Glutamatergic neuron (in vitro differentiated cells): ENCODE measurements at places on chromosomes 1 and 21.

GRCh38 chr1:8362701-8363101 is 44.8 kb downstream of the SLC45A1 start:
- no peak for DNase-seq

GRCh38 chr1:226953175-226953800 is 13.2 kb downstream of the COQ8A start:
- no peak for DNase-seq

DNA sequence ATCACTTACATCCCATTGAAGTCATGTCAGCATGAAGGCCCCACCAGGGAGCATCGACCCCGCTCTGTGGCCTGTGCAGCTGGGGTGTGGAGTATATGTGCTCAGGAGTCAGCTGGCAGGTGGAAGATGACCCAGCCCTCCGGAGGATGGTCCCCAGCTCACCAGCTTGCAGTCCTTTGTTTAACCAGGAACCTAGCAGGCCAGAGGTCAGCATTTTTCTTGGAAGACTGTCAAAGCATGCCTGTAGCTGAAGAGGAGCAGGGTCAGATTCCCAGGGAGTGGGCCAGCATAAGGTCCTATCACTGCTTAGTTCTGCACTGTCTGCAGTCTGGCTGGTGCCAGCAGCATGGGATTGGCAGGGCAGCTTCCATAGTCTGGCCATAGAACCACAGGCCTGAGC is 12.7 kb downstream of the NFASC start:
- no peak for DNase-seq

DNA sequence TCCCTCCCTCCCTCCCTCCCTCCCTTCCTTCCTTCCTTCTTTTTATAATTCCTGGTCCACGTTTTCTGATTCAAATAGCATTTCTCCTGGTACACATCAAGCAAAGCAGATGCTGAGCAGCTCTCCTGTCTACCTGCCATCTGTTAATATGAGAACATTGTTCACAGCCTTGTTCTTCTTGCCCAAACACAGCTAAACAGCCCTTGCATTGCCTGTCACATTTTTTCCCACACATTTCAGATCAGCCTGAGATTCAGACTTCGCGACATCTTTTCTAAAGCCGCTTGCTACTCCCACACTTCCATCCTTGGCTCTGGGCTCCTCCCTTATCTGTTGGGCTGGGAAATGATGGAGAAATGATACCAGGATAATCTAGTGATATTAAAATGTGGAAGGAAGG is 200.5 kb downstream of the PCP4 start:
- no peak for DNase-seq

DNA sequence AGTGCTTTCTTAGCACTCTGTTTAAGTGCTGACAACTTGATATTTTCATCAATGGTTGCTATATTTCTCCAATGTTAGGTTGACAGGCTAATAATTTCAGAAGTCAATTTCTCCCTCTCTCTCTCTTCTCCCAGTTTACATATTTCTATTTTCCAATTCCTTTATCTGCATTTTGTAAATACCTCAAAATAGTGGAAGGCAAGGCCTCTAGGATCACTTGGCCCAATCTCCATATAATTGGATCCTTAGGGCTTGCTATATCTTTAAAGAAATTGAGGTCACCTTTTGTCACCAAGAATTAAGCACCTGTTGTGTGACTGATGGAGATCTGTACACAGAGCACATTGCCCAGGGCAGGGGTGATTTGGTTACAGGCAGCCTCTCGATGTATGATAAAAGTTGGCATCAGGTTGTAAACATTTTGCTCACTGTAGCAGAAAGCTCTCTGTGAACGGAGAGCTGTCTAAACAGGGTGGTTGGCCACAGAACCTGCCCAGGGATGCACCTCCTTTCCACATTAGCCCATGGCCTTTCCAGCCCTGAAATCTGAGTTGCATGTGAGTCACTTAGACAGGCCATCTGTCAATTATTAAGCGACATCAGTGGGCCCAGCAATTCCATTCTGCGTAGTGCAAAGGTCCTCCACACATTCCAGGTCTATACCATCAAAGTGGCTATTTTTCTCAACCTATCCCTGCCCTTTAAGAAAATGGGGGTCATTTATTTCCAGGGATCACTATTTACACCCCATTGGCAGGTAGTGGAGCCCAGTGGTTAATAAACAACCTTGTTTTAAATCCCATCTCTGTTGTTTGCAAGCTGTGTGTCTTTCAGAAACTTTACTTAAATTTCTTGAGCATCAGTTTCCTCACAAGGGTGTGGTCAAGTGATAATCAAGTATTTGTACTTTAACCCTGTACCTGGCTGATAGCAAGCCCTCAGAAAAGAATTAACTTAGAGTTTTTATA is 29.1 kb upstream of the IRF2BP2 start:
- no peak for DNase-seq

DNA sequence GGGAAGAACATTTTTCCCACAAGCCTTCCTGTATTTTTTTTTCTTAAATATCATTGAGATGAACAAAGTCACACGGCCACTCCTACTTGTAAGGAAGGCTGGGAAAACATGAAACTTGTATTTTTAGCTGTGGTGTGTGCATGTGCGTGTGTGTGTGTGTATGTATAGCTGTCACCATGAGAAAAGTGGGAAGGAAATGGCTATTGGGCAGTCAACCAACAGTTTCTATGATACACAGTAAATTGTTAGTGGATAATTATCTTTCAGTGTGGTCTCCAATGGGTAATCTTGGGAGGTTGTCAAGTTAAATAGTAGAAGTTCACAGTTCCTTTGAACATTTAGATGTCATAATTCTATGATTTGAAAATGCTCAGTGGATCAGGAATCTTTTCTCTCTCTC is 132.7 kb upstream of the USP24 start:
- no peak for DNase-seq

DNA sequence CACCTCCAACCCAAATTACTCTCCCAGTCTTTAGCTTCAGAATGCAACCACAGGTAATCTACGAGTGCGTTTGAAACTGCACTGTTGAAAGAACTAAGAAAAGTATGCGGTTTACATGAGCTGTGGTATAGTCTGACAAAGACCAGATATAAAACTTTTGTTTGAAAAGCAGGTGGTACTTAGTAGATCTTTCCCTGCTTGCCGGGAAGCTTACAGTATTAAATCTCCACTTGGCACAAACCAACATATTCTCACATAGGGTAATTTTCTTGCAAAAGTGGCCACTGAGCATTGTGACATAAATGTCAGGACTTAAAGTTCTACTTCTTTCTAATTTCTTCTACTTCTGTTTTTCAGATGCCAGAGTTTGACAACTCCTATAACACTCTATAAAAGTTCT is 8.4 kb downstream of the RGS2 start:
- no peak for DNase-seq

DNA sequence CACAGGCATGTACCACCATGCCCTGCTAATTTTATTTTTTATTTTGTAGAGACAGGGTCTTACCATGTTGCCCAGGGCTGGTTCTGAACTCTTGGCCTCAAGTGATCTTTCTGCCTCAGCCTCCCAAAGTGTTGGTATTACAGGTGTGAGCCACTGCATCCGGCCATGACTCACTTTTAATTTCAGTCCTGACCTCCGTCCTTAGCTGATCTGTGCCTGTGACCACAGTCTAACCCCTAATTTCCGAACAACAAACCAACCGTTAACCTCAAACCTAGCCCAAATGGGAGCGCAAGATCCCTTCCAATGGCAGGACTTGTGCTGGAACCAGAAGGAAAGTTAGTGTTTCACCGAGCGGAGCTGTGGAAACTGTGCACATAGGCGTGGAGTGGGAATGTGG is 29.3 kb upstream of the MAN1C1 start:
- no peak for DNase-seq

- DNase-seq: no peak
Measured at GRCh38 chr1:29324771-29325351, 88.5 kb downstream of the PTPRU start.

DNA sequence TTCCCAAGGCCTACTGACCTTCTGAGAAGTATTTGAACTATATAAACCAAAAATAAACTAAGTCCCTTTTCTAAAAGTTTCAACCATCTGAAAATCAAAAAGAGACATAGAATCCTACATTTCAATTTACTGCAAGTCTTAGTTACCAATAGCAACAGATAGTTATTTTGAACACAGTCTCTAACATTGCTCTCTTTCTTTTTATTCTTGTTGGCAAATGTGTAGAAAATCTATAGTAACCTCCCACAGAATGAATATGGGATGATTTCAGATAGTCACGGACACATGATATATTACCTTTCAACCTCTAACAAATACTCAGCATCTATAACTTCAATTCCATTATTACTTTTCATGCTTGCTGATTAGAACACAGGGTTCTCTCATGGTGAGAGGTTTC is 68.9 kb upstream of the RAB3GAP2 start:
- no peak for DNase-seq

DNA sequence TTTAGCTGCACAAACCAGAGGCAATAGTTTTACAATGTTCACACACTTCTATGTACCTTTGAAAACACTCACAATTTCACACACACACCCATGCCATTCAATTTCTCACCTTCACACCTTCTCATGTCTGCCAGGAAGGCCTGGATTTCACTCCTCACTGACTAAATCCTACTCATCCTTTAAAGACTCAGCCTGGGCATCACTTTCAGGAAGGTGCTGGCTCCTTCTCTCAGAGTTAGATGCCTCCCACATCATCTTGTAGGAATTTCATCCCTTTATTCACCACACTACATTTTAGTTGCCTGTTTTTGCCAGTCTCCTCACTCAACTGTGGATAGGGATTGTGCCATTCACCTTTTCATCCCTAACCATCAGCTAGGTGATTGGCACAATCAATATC is 2.3 kb downstream of the IL20 start:
- DNase-seq: no peak

DNA sequence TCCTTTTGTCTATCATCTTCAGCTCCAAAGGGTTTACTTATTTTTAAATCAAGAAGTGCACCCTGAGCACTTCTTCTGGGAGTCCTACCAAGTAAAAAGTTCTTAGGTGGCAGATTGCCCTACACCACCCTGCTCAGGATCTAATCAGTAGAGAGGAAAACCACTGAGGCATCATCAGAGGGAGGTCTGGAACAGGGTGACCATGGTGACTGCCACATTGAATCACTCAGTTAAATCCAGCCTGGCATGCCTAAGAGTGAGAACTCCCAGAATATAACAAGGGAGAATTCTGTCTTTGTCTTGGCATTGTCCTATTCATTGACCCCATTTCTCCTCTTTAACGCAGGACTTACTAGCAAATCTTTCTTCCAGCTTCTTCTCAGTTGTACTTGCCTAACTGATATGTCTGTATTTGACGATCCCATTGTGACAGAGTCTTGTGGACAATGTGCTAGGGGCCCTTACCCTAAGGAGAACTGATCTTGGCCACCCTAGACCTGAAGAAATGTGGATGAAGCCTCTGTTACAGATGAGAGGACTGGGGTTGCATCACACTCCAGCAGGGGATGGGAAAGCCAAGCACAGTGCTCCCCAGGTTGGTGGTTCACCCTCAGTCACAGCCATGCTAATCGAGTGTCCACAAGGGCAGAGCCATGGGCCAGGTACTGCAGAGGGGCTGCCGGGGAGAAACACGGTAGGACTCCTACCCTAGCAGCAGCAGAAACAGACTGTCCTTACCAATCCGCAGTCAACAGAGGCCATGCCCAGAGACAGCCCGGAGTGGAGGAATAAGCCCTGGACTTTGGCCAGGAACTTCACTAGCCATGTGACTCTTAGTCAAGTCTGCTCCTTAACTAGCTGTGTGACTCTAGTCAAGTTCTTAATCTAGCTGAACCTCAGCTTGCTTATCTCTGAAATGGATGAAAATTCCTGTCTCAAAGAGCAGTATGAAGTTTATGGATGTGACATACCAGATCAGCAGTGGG is 15.4 kb downstream of the PKP1 start:
- no peak for DNase-seq

- DNase-seq: no peak
Measured at GRCh38 chr1:169624912-169625311, 5.0 kb downstream of the SELP start.

DNA sequence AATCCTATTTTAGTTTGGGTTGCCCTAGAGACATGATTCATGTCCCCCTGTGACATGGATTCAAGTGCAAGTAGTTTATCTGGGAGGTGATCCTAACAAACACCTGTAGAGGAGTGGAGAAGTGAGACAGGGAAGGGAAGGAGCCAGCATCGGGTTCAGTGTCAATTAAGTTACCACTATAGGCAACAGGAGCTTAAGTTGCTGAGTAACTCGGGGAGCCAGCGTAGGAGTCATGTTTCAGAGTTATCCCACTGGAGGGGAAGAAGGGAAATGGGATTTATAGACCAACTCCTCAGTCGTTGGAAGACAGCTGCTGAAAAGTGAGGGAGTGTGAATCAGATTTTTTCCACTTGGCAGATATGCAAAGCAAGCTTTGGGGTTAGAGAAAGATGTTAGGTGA is 54.9 kb downstream of the SLC30A7 start:
- no peak for DNase-seq

DNA sequence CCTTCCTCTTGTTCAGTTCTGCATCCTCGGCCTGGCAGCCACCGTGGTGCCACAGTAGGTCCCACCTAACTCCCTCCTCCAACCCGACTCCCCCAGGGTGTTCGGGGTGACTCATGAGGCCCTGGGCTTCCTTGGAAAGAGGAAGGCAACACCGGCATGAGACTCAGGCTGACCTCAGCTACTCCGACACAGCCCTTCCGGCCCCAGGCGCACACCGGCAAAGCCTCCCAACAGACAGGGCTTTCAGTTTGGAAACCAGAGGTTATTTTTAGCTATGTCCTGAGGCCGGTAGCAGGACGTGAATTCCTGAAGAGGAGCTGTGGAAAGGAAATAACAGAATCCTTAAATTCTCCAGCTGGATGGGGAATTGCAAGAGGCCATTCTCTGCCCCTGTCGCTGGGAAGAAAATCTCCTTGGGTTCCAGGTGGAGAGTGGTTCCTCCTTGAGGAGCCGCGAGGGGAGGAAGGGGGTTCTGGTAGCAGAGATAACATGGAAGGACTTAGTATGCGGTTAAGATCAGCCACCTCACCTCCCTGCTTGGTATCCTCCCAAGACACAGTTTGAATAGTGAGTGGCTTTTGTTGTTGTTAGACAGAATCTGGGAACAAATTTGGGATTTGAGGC is 24.4 kb downstream of the PLXNA2 start:
- DNase-seq: no peak

GRCh38 chr1:12003762-12004161 is 15.5 kb upstream of the MIIP start:
- DNase-seq: no peak

DNA sequence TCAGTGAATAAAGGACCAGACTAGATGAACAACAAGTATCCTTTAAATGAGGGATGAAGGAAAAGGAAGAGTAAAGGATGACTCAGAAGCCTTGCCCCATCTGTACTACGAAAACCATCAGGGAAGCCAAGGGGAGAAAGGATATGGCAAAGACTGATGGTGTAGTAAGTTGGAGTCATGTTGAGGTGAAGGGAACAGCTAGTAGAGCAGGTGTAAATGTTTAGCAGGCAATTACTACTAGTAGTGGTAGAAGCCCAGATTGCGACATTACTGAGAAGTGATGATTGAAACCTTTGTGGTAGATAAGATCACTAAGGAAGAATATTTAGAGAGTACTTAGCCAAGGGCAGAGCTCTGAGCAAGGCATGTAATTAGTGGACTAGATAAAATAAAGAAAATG is 84.0 kb downstream of the PHTF1 start:
- no peak for DNase-seq
